Naive B cell (primary cell): ENCODE measurements at places on chromosomes 11 and 22. TPM values are rescaled to one million over a fixed set of nuclear protein-coding genes. Genes with fewer than 3 reads are reported as not detected.

Gene OR8G1
- not detected for polyA plus RNA-seq

Gene DEUP1
- not detected for polyA plus RNA-seq

Gene UFD1
- 64.6 TPM for polyA plus RNA-seq

Gene KDM4E
- polyA plus RNA-seq = not detected

DNA sequence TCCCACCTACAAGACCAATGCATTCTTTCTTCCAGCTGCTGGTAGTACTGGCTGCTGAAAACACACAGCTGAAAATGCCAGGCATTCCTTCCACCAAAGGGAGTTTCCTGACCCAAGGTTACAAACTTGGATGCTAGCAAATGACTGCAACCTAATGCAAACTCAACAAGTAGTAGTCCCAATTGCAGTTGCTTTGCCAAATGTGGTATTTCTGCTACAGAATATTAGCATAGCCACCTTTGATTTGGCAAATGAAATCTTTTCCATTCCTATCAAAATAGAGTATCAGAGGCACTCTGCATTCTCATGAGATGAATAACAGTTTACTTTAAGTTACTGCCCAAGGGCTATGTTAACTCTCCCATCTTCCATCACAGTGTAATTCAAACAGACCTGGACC, 172.0 kb upstream of the ARHGAP42 start:
- DNase-seq = no peak
